ENCODE measurements at places on chromosomes 7 and 10.

GRCh38 chr10:14382022-14382421 lies 51.3 kb upstream of the FRMD4A start:
- DNase-seq = no peak

- DNase-seq = no peak
These were observed 262.8 kb upstream of the PCDH15 start for GRCh38 chr10:55063811-55064210.

DNA sequence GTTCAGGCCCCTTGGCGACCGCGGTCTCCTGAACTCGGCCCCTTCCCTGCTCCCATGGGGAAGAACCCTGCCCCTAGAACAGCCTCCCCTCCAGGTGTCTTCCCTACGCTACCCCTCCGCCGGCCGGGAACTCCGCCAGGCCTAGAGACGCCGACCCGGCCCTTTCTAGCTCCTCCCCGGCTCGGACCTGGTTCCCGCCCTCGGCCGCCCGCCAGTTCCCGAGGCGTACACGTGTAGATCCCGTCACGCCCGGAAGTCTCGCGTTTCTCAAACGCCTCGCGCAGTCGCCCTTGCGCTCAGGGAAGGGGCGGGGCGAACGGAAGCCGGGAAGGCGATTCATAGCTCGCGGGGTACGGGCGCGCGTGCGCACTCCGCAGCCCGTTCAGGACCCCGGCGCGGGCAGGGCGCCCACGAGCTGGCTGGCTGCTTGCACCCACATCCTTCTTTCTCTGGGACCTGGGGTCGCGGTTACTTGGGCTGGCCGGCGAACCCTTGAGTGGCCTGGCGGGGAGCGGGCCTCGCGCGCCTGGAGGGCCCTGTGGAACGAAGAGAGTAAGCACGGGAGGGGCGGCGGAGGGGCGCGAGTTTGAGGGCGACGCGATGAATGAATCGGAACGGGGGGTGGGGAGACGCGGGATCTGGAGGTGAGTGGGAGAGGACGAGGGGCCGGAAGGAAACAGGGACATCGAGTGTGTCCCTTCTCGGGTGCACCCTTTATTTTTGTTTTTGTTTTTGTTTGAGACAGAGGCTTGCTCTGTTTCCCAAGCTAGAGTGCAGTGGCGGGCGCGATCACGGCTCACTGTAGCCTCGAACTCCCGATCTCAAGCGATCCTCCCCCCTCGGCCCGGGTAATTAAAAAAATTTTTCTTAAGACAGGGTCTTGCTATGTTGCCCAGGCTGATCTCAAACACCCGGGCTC lies at the start of gene POP7:
Gene POP7, plus strand, starts transcription at position 369 of the 919 bp plus-strand sequence. CDS start 710 bp downstream, outside the sequence.
- peak; percentile 96 for DNase-seq

DNA sequence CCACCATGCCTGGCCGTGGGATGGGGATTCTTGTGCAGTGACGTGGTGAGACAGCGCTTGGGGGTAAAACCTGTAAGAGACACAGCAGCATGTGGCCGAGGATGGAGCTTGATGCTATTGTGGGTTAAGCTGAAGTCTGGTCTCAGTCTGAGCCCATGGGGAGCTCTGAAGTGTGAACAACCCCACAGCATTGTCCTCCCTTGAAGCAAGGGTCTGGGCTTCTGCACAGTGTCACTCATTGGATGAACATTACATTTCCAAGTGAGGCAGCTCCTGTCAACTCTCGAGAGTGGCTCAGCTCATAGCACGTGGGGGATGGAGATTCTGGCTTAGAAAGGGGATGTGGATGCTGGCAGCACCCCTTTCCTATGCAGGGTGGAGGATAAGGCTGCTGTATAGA lies 32.2 kb upstream of the ZNF438 start:
- no peak for DNase-seq

DNA sequence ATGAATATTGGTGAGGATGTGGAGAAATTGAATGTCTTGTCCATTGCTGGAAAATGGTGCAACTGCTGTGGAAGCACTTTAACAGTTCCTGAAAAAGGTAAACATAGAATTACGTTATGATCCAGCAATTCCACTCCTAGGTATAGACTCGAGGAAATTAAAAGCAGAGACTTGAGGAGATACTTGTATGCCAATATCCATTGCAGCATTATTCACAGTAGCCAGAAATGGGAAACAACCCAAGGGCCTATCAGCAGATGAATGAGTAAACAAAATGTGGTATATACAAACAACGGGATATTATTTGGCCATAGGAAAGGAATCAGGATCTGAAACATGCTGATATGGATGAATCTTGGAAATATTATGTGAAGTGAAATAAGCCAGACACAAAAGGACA lies 32.5 kb upstream of the MTURN start:
- DNase-seq = no peak
